GM23338 (cell line): ENCODE measurements at places on chromosomes 13 and 19. TPM values are rescaled to one million over a fixed set of nuclear protein-coding genes. Genes with fewer than 3 reads are reported as not detected.
A peak's percentile ranks its signal among the peaks of the same experiment; 100 is the strongest.

- no peak for DNase-seq
Measured at GRCh38 chr13:70938462-70938861, 830.2 kb upstream of the KLHL1 start.

DNA sequence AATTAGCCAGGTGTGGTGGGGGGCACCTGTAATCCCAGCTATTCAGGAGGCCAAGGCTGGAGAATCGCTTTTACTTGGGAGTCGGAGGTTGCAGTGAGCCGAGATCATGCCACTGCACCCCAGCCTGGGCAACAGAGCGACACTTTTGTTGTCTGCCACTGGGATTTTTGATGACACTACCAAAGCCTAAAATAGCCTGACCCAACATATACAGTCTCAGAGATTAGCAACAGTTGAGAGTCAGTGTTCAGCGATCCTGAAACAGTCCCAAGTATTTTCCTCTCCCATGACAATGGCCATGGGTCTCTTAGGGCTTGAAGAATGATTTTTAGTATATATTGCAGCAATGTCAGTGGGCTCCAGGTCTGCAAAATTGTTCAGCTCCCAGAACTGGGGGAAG is 32.9 kb downstream of the SLC25A30 start:
- no peak for DNase-seq

DNA sequence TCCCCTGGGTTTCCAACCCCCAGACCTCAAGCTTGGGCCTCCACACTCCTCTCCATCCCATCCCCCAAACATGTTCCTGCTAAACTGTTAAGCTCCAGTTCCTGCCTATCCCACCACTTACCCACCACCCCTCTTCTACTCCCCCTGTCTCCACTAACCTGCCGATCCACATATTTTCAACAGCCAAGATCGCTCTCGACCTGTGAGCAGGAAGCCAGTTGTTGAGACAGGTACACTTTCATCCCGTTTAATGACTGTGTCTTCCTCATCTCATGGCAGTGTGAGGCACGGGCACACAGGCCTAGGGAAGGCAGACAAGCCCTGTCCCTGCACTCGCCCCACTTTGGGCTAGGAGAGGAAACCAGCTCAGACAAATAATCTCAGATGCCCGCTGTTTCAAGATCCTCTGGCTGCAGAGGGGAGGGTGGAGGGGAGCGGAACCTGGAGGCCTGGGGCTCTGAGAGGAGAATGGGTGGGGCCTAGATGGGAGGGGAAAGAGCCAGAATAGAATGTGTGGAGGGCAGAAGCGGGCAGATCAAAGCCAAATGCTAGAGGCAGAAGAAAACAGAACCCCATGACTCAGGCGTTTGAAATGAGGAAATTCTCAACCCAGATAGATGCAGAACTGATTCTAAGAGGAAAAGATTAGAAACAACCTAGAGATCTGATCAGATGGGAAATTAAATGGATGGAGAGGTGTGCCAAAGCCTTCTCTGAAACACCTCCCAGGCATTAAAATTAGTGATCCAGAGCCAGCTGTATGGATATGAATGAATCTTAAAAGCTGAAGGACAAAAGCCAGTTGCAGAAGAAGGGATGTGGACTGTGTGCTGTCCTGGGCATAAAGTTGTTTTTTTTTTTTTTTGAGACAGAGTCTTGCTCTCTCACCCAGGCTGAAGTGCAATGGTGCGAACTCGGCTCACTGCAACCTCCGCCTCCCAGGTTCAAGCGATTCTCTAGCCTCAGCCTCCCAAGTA is 16.9 kb upstream of the CYP2S1 start:
- DNase-seq, result peak; percentile 96

GRCh38 chr13:30877335-30877734 is 28.7 kb upstream of the MEDAG start:
- no peak for DNase-seq

DNA sequence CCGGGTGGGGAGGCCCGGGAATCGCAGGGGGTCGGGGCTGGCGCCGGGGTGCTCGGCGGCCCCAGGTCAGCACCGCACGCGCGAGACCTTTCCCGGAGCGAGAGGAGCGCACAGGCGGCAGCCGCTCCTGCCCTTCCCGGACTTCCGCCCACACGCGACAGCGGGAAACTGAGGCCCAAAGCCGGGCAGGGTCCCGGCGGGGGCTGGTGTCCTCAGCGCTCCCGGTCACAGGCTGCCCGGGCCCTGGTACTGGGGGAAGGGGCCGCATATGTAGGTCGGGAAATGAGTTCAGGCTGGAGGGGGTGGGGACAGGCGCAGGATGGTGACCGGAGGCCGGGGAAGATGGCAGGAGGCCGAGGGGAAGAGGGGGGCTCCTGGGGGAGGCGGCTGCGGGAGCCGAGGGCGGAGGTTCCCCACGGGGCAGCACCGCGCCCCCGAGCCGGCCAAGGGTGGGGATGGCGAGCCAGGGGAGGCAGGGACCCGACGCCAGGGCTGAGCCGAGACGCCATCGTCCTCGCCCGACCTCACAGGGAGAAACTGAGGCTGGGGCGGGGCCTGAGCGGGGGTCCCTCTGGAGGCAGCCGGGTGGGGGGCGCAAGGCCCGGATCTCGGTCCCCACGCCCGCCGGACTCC is 662 bp downstream of the CBARP start:
- no peak for DNase-seq

- no peak for DNase-seq
Measured at GRCh38 chr13:24218977-24219376, 58.5 kb downstream of the SPATA13 start.

DNA sequence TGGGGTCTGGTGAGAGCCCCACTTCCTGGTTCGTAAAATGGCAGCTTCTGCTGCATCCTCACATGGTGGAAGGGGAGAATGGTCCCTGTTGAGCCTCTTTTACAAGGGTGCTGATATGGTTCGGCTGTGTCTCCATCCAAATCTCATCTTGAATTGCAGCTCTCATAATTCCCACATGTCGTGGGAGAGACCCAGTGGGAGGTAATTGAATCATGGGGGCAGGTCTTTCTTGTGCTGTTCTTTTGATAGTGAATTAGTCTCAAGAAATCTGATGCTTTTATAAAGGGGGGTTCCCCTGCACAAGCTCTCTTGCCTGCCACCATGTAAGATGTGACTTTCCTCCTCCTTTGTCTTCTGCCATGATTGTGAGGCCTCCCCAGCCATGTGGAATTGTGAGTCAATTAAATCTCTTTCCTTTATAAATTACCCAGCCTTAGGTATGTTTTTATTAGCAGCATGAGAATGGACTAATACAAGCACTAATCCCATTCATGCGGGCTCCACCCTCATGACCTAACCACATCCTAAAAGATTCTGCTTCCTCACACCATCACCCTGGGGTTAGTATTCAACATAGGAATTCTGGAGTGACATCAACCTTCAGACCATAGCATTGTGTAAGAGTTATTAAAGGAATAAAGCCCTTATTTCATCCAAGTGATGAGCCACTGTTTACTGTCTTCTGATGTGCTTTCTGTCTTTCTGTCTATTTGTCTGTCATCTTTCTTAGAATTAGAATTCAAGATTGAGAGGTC is 159.0 kb upstream of the IRS2 start:
- no peak for DNase-seq

GRCh38 chr13:50801087-50801931 is 42.2 kb downstream of the DLEU7 start:
- DNase-seq, result peak; percentile 87

GRCh38 chr13:83815598-83815997 is 66.7 kb downstream of the SLITRK1 start:
- peak; percentile 34 for DNase-seq

DNA sequence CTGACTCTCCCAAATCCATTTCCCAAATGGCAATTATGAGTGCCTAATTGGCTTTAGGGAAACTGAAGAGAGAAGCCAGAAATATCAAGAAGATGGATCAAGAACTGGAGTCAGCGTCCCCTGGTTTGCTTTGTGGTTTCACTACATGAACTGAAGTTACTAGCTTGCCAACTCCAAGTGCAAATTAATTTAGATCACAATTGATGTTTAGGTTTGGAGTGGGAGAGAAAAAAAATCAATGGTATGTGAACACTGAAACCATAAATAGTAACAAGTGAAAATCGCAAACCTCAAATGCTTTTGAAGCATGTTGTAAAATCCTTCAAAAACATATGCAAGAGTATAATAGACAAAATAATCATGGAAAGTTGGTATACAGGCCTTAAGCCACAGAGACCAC is 1528.6 kb upstream of the SLC10A2 start:
- DNase-seq, result no peak

- DNase-seq, result no peak
Measured at GRCh38 chr19:7603919-7604318, 8.3 kb downstream of the CAMSAP3 start.

DNA sequence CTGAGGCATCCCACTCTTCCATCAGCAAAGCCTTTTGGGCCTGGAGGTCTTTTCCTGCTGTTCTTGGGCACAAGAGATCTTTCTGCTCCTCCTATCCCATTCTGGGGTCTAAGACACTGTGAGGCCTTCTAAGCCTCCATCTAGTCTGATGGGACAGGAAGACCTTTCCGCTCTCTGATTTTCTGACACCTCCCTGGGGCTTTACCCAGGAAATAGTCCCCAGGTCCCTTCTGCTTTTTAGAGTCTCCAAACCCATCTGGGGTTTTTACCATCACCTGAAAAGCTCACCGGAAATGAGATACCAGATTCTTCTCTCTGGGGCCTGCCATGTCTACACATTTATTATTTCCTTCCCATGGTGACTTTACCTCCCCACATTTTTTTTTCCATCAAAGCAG is 21.1 kb downstream of the CLEC17A start:
- no peak for DNase-seq

DNA sequence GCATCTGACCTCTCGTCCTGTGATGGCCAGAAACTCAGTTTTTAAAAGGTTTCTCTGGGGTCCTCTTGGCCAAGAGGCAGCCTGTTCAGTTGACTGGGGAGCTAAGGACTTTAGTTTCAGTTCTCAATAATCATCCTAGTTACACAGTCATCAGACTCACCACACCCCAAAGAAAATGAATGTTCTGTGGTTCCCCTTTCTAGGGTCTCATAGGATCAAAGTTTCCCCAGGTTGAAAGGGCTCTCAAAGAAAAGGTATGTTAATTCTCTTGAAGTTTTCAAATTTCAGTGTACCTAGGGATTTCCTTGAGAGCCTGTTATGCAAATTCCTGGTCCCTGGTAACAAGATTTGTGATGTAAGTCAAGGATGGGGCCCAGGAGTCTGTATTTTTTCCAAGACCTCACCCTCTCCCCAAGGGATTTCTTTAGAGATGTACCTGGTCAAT is 94.9 kb downstream of the FAM216B start:
- DNase-seq, result peak; percentile 90

- no peak for DNase-seq
Measured at GRCh38 chr13:49441846-49442245, 2.0 kb downstream of the CAB39L start.

DNA sequence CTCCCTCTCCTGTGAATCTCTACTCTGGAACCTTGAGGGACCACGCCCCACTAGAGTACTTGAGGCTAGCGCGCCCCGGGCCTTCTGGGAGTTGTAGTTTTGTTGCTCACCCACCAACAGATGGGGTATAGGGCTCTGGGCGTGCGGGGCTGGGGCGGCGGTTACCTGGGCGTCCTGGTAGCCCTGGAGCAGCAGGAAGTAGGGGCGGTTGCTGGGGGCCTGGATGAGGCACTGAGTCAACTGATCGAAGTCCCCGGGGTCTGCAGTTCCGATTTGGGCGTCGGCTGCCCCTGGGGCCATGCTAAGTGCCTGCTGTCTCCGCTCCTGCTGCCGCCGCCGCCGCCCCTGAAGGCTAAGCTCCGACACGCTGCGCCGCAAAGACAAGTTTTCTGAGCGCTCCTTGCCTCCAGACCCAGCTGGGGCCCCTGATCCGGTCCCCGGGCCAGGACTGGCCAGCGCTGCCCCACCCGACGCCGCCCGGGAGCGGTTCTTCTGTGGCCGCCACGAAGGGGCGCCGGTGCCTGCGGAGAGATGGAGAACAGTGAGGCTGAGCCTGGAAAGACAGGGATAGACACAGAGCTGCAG is 5.3 kb downstream of the RASIP1 start:
- DNase-seq, result peak; percentile 98

DNA sequence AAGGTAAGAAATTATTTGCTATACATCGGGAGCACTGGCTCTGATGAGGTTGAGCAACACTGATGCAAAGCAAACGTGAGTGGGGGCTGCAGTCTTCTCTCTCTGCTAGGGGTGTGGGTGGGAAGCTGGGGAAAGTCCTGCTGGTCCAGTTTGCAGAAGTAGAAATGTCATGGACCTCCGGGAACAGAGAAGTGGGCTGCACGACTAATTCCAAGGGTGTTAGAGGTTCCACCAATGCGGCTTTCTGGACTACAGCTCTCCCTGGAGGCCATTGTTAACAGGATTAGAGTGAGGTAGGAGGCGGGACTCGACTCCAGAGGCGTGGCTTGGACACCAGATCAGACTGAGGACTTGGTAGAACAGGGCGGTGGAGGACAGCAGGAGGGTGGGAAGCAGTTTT is 5.7 kb upstream of the FBXO27 start:
- peak; percentile 89 for DNase-seq

GRCh38 chr19:33410915-33411401 is 37.4 kb downstream of the CEBPG start:
- no peak for DNase-seq

- DNase-seq, result no peak
Measured at GRCh38 chr19:19542507-19542906, 4.4 kb downstream of the CILP2 start.

- no peak for DNase-seq
Measured at GRCh38 chr13:112168761-112169160, 101.8 kb downstream of the SOX1 start.

GRCh38 chr19:10388957-10389356 is 8.6 kb upstream of the TYK2 start:
- peak; percentile 93 for DNase-seq

The CBARP gene
- total RNA-seq, result 10.8 and 14.1 TPM in 2 replicates

The ZNF221 gene
- total RNA-seq, result 9.2 and 14.0 TPM in 2 replicates

The CD22 gene
- 0.10 and 0.12 TPM in 2 replicates for total RNA-seq

The PKN1 gene
- 147 and 201 TPM in 2 replicates for total RNA-seq

The LMTK3 gene
- total RNA-seq, result 5.7 and 11.8 TPM in 2 replicates

The NPAS1 gene
- total RNA-seq, result 5.0 and 5.6 TPM in 2 replicates

The LHB gene
- total RNA-seq, result 1.9 TPM in 1 of 2 replicates, not detected in the other

The AP3D1 gene
- total RNA-seq, result 205 and 236 TPM in 2 replicates

The CTXN1 gene
- total RNA-seq, result 52.4 and 53.1 TPM in 2 replicates
